ENCODE measurements at places on chromosomes 4 and X.

GRCh38 chr4:123477711-123478209 is 81.2 kb downstream of the SPRY1 start:
- no peak for DNase-seq

GRCh38 chrX:30228526-30228925 is 1.9 kb upstream of the MAGEB3 start:
- no peak for DNase-seq

GRCh38 chr4:41394481-41394894 is 137.8 kb downstream of the UCHL1 start:
- DNase-seq, result no peak

DNA sequence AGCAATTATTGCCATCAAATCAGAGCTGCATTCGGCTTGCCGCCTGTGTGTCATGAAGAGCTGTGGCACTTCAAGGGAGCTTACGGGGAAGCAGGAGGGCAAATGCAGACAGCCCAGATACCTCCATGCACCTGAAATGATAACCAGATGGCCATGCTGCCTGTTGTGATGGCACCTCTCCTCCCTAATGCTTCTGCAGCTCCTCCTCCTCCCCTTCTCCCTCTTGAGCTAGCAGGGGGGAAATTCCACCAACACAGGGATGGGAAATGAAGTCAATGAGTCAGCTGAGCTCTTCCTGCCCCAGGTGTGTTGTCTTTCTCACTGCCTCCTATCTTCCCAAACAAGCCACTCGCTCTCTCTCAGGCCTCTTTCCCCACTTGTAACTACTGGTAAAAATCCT is 565.0 kb downstream of the BCOR start:
- DNase-seq, result no peak

DNA sequence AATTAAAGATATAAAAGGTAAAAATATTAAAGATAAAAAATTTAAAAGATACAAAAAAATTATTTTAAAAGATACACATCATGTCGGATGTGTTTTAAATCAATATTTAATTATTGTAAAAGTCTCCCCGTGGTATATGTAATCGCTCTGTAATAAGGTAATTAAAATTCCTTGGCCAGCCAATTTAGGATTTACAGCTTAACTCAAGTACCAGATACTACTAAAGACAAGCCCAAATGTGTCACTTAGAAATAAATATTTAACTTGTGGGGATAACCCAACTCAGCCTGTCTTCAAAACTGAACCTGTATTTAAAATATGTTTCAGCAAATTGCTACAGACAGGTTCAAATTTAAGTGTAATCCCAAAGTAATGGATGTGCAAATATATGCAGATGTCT is 56.0 kb downstream of the GPR82 start:
- DNase-seq, result no peak

DNA sequence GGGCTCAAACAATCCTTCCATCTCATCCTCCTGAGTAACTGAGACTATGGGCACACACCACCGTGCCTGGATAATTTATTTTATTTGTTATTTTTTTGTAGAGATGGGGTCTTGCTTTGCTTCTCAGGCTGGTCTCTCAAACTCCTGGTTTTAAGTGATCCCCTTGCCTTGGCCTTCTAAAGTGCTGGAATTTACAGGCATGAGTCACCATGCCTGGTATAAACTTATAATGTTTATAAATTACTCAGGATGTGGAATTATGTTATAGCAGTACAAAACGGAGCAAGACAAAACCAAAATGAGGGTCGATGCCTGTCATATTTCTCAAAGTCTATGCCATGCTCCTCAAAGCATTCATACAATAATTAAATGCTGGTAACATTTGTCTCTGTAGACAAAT is 29.8 kb upstream of the TEX13C start:
- no peak for DNase-seq

DNA sequence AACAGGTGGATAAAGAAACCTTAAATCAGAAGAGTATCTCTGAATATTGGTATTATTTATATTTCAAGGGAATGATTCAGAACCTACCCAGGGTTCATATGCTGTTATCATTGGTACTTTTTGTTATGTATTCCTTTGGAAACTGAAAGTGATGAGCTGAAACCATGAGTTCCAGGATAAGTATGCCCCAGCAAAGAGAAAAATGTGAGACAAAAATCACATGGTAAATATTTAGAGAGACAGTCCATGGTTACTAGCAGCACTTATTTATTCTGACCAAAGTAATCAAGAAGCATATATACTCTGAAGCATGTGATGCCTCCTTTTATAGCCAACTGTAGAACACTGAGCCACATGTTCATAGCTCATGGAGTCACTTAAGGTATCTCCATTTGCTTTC is 277.7 kb downstream of the ARAP2 start:
- DNase-seq, result no peak

- DNase-seq, result no peak
Measured at GRCh38 chr4:126552321-126552720, 1080.4 kb upstream of the INTU start.

DNA sequence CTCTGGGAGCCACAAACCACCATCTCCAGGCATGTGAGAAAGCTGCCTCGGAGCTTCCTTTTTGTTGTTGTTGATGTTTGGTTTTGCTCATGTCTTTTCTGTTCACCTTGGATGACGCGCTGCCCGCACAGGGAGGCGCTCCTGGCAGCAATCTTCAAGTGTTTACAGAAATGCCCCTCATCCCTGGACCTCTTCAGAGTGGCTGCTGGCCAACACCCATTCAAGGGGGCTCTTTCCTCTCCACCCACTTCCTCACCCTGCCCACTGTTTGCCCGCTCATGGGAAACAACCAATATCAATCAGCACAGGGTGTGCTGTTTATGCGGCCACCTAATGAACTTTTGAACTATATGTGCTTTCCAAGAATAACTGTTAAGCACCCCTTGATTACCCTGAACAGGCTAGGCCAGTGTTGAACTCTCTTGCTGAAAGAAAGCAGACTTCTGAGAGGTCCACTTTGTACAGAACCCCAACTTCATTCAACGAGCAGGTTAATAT is 355.1 kb upstream of the CLNK start:
- DNase-seq, result peak; percentile 12

DNA sequence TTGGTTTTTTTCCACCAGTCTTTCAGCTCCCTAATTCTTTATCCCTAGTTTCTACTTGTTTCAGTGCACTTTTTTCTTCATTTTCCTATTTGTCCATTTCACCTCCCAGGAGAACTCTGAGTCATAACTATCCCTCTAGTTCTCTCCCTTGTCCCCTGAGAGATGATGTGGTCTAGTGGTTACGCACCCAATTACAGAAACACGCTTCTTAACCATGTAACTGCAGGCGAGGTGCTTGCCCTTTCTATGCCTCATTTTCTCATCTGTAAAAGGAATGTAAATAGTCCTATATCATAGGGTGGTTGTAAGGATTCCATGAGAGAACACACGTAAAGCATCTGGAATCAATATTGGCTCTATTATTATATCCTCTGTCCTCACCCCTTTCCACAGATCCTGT is 8.8 kb upstream of the GRPR start:
- DNase-seq, result no peak

DNA sequence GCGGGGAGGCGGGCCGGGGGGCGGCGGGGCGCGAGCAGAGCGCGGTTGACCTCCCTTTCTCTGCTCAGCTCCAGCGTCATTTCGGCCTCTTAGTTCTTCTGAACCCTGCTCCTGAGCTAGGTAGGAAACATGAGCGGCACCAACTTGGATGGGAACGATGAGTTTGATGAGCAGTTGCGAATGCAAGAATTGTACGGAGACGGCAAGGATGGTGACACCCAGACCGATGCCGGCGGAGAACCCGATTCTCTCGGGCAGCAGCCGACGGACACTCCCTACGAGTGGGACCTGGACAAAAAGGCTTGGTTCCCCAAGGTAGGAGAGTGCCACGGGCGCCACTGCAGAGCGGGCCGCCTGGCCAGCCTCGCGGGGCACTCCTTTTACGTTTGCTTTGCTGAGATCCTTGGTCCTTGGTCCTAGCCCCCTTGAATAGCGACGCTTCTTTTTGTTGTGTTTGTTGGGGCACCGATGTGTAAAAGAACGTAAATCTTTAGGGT is at the start of gene HTATSF1:
Gene HTATSF1, plus strand, starts transcription at position 37 of the 497 bp plus-strand sequence. Its CDS starts 93 bp downstream, at position 130.
- DNase-seq, result no peak

DNA sequence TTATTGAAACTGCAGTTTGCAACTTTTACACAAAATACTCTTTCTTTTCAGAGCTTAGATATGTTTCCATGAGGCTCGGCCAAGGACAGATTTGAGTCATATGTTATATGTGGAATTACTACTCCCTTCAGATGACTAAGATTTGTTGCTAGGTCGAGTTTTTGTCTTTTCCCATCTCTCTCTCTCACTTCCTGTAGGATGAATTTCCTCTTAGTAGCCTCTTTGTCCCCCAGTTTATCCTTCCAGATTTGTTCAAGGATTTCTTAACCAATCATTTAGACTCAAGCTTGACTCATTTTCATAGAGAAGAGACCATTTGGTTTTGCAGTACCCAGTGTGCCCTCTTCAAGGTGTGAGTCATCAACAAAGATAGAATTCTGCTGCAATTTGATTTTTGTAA is 209.2 kb downstream of the GLUD2 start:
- DNase-seq, result no peak

- no peak for DNase-seq
Measured at GRCh38 chr4:119536572-119537528, 91.8 kb downstream of the PDE5A start.

GRCh38 chrX:46624090-46624786 is 50.7 kb downstream of the CHST7 start:
- no peak for DNase-seq

- DNase-seq, result no peak
Measured at GRCh38 chr4:140811429-140811828, 55.2 kb upstream of the TBC1D9 start.

- DNase-seq, result no peak
Measured at GRCh38 chr4:125390126-125390525, 75.4 kb downstream of the FAT4 start.

GRCh38 chrX:109964390-109964789 is 38.5 kb upstream of the TMEM164 start:
- no peak for DNase-seq

- DNase-seq, result no peak
Measured at GRCh38 chrX:71617742-71618141, 569 bp downstream of the CXCR3 start.

- no peak for DNase-seq
Measured at GRCh38 chr4:42673082-42673425, 16.1 kb upstream of the ATP8A1 start.

GRCh38 chr4:149584722-149585121 is 230.9 kb downstream of the IQCM start:
- no peak for DNase-seq

GRCh38 chr4:128483041-128483440 is 195.4 kb upstream of the PGRMC2 start:
- DNase-seq, result no peak

DNA sequence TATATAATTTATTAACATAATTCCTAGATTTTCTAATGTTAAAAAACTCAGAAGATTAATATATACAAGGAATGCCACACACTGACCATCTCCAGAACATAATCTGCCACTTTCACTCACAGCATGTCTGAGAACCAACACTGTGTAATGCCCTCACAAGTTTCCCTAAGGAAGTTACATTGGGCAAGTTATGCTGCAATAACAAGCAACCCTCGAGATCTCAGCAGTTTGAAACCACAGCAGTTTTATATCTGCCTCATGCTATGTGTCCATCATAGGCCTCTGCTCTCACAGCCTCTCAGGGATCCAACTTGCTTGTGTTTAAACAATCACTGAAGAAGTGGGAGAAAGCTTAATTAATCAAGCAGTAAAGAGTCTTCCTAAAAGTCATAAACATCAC is 250.0 kb upstream of the SLC7A11 start:
- DNase-seq, result no peak

- DNase-seq, result peak; percentile 64
Measured at GRCh38 chr4:59689149-59689548, 1511.0 kb upstream of the ADGRL3 start.

- DNase-seq, result no peak
Measured at GRCh38 chrX:143615851-143616250, 20.1 kb downstream of the SLITRK4 start.

DNA sequence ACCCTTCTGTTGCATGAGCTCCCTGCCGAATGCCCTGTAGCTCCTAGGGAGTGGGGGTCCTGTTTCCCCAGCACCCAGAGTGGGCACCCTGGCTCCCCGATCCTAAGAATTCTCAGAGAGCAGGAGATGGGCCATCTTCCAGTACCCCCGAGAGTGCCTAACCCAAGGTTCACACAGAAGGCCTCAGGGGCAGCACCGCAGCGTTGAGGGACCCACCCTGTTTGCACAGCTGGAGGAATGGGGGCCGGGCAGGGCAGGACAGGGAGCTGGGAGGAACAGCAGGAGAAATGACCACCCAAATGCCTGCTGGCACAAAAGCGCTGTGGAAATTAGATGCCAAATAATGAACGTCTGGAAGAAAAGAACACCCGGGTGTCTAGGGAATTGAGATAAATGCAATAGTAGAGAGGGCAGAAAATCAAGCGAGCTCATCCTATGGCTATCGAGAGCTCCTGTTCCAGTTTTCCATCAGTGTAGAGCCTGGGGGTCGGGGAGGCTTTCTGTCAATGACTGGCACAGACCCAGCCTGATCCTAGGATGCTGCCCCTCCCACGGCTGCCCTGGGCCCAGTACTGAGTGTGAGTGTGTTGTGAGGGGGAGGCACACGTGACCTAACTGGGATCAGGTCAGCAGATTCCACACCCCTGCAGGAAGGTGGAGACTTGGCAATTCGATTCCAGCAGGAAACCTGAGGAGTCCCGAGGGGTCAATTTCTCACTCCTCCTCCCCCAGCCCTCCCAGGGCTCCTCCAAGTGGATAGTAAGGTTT is 25.7 kb downstream of the SEPTIN6 start:
- peak; percentile 71 for DNase-seq

DNA sequence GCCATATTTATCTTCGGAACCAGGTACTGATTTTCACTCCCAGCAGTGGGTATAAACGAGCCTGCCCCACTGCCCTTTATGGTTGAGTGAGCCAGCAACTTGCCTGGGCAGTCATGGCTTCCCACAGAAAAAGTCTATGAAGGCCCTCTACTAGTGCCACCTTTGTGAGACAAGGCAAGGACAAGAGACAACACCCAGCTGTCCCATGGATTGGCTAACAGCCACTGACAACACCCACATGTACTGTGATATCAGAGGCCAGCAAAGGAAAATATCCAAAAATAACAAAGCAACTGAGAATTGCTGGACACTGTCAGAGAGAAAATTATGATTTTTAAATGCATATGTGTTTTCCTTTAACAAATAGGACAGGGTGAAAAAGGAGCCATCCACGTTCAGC is 248.4 kb upstream of the TTC29 start:
- no peak for DNase-seq

- no peak for DNase-seq
Measured at GRCh38 chr4:117425636-117426035, 340.3 kb upstream of the TRAM1L1 start.

- DNase-seq, result no peak
Measured at GRCh38 chrX:54193085-54193821, 10.2 kb upstream of the FAM120C start.

- DNase-seq, result no peak
Measured at GRCh38 chr4:147560625-147561024, 56.6 kb upstream of the TMEM184C start.

DNA sequence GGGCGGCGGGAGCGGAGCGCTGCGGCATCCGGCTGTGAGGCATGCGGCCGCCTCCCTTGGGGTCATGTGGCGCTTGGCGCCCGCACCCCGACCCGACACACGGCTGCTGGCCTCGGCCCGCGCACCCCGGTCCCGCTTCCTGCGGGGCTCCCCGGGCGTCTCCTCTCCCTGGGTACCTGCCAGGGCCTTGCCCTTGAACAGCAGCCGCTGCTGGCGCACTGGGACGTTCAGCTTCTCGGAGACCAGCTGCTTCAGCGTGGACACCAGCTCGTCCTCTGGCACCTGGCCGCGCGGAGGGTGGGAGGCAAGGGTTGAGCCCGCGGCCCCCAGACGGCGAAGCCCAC is 391 bp downstream of the UBL4A start:
- DNase-seq, result no peak

- DNase-seq, result no peak
Measured at GRCh38 chrX:110143454-110144210, 140.7 kb downstream of the TMEM164 start.

GRCh38 chr4:56976837-56977320 is 527 bp downstream of the NOA1 start:
- peak; percentile 9 for DNase-seq

Data from NCI-H1092 (cell line).